ENCODE measurements at places on chromosomes 12 and 14.

- DNase-seq = no peak
These were observed 51.8 kb downstream of the OTOGL start for GRCh38 chr12:80151131-80151530.

GRCh38 chr12:49762468-49762847 is 21.1 kb downstream of the TMBIM6 start:
- no peak for DNase-seq

DNA sequence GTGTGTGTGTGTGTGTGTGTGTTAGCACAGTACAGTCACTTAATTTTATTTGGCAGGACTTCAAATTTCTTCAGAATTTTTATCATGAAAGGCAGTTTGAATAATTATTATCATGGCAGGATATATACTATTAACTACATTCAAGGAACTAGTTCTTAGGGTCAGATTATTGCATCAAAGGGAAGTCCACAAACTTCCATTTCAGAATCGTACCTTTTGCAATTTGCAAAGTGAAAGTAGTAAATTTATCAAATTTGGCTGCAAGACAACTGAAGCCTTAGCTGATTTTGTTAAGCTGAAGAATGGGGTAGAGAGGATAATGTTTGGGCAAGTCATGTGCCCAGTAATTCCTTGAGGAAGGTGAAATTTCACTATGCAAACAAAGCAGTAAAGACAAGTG is 68.2 kb downstream of the PLEKHG7 start:
- no peak for DNase-seq

GRCh38 chr12:132766380-132767085 is 4.9 kb upstream of the ANKLE2 start:
- DNase-seq = no peak

GRCh38 chr14:37142835-37143401 is 29.5 kb downstream of the SLC25A21 start:
- no peak for DNase-seq

GRCh38 chr14:99943620-99944019 is 121.6 kb upstream of the EVL start:
- no peak for DNase-seq

DNA sequence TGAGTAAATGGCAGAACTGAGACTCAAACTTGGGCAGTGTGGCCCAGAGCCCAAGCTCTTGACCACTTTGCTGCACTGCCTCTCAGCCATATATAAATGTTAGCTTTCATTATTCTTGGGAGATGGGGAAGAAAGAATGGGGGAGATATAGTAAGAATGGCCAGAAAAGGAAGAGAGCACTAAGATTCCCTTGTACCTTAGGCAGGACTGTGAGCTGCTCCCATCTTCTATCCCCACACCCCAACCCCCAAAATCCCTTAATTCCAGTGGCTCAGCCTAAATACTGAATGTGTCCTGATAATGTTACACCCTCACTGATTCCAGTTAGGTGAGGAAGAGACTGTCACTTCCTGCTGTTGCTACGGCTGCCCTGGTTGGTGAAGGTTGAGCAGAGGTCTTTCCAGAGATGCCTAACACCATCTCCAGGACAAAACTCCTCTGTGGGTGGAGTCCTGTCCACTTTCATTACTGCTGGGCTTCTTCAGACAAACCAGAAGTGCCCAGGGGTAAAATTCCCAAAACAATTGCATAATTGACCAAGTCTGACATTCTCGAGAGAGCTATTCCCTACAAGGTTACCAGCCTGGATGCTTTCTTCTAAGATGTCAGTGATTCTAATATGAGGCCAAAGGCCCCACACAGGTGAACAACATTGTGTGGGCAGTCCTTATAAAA is 51.8 kb downstream of the GNG2 start:
- no peak for DNase-seq

GRCh38 chr12:115998119-115998633 is 279.3 kb downstream of the MED13L start:
- DNase-seq = peak; percentile 72

DNA sequence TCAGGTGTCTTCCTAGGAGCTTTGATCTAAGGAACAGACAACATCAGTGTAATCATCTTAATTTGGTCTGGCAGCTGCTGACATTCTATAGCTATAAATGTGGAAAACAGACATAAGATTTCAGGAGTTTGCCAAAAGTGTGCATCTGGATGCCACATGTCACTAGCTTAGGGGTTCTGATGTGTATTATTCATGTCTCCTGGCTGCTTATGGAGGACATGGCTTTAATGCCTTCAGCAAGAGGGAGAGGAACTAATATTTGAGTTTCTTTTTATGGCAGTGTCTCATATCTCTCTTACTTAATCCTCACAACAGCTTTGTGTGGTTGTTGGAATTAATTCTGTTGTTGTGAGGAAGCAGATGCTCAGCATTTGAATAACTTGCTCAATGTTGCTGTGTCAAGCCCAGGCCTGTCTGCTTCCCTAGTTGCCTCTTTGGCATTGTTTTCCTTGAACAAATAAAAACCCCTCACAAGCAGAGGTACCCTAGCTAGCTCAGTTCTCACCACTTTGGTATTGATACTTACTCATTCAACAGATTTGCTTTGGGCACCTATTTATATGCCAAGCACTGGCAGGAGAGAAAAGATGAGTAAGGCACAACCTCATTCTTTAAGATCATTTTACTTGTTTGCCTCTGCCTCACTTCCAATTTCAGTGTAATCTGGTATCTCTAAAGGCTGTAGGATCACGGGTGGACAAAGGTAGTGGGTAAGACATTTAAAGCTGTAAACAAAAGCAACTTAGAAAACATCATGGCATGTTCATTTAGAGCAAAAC is 39.8 kb upstream of the EID3 start:
- no peak for DNase-seq

DNA sequence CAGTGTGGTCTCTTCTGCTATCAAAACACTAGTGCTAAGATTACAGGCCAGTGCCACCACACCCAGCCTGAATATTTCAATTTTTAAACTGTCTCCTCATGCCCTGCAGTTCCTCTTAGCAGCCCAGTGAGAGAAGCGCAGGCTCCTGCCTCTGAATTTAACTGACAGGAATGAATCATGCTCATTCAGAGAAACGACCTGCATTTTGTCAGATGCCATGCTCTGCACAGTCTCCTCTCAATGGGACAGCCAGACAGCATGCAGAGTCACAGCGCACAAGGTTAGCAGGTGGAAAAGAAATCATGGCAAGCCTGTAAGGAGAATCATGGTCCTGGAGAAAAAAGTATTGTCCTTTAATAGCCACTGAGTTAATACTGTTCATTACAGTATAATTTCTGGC is 691.0 kb upstream of the SEL1L start:
- DNase-seq = no peak

- DNase-seq = no peak
These were observed 216.2 kb downstream of the DUSP6 start for GRCh38 chr12:89135976-89136634.

- DNase-seq = no peak
These were observed 113.2 kb downstream of the MSRB3 start for GRCh38 chr12:65391711-65392110.

DNA sequence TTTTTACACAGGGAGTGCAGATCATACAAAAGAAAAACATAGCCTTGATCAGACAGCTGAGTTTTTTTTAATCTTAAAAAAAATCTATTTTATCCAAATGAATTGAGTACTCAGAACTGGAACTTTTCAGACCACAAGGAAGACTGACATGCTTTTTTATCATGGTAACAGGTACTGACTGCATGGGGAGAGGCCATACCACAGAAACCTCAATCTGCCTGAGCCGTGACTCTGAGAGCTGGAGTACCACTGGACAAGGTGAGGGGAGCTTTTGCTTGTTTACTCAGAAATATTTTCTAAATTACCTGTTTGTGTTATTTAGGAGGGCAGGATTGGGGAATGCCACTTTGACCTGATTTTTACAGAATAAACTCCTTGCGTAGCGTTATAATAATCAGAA is 143.9 kb downstream of the ALX1 start:
- DNase-seq = no peak

DNA sequence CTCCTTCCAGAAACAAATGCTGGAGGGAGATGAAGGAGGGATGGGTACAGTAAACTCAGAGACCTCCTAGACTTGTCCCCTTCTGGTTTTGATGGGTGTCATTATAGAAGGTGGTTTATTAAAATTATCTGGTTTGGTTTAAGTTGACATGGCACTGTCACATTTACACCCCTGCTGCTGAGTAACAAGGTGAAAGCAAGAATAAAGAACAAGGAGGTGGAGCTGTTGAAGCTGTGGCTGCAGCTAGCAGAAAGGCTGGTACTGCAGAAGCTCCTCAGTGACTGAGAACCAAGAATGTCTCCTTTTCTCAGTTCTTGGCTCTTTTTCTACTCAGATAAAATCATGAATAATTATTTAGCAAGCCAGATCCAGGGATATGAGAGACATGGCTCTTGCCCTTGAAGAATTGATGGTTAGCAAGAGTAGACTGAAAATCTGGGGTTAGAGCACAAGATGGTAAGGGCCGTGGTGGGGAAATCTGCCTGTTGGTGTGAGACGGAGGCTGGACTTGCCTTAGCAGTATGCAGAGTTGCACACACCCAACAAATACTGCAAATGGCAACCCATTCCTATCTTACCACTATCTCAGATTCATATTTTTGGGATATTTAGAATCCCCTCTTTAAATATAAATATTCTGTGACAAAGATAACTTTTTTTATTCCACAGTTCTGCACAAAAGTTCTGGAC is at the start of gene GZMH:
GZMH (minus strand) TSS at position 31 of the 690 bp plus-strand sequence. CDS start 72 bp downstream, outside the sequence.
- DNase-seq = no peak

- DNase-seq = no peak
These were observed 40.3 kb downstream of the BRAP start for GRCh38 chr12:111645433-111645832.

DNA sequence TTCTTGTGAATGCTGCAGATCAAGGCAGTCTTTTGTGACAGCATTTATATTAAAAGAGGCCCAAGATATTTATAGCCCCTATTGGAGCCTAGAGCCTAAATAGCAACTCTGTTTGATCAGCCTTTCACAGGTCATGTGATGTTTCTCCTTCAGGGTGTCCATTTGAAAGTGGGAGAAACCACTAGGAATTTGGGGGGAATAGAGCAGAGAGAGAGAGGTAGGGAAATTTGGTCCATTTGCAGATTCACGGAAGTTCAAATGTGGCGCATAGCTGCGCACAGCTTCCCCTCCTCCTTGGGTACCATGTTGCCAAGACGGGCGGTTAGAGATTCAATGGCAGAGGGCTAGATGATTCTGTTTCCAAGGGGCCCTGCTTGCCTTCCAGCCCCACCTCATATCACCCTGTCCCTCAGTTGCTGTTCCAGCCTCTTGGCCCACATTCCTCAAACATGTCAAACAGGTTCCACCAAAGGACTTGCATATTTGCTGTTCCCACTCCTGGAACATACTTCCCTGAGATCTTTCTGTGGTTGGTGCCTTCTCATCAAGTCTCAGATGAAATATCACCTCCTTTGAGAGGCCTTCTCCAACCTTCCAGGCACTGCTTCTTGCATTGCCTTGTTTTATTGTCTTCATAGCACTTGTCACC is 220.8 kb downstream of the CHST11 start:
- no peak for DNase-seq

DNA sequence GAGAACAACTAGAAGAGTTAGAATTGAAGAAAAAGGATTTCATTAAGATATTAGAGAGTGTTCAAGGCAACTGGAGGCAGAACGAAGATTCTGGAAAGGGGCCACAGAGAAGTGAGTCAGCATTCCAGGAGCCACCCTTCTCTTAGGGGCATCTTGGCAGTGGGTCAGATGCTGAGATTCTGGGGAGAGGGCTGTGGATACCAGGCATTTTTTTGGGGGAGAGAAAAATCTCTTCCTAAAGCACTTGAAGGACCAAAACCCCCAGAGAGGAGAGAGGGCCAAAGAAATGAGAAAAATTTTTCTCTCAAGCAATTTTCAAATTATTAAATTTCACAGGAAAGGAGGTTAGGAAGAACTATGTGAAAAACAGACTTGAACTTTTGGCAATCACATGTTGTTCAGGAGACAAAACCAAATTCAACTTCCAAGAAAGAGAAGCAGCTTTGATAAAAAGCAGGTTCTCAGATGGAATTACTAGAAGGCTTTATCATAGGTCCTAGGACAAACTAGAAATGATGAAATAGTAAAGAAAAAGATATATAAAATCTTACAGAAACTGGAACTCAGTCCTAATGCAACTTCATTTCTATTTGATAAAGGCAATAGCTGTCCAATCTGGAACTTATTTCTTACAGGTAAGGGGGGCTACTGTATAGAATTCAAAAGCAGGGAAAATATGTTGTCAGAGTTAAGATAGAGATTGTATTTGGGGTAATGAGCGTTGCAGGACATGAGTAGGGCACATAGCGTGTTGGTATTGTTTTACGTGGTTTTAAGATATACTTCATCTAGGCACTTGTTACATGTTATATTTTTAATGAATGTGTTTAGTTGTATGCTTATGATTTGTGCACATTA is 1.1 kb upstream of the CLEC2D start:
- DNase-seq = no peak

- no peak for DNase-seq
These were observed 28.7 kb downstream of the CLIP1 start for GRCh38 chr12:122393817-122394216.

DNA sequence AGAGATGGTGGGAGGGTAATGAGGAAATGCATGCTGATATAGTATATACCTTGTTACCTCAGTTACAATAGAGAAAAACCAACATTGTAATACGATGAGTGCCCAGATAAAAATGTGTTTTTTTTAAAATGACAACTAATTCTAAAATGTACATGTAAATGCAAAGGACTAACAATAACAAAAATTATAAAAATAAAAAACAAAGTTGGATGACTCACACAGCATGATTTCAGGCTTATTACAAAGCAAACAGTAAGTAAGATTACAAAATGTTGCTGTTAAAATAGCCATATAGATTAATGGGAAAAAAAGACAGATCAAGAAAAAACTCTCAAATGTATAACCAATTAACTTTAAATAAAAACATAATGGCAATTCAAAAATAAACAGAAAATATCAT is 1099.4 kb downstream of the FSCB start:
- no peak for DNase-seq

DNA sequence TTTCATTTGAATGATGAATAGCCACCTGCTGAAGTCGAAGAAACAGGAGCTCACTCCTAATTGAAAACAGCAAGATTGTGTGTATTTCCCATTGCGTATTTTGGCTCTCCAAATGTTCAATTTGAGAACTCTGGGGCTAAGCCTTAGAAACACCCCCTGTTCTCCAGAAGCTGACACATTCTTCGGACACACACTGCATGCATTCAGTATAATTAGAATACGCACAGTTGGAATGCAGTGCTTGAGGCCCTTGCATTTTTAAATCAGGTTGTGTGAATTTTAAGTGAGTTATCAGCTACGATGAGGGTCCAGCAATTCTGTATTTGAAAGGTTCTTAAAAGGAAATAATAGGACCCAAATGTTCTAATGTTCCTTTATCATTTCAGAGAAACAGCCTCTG is 103.8 kb downstream of the PRKD1 start:
- no peak for DNase-seq

GRCh38 chr14:33062881-33063280 is 124.2 kb downstream of the NPAS3 start:
- no peak for DNase-seq

- no peak for DNase-seq
These were observed 92.1 kb upstream of the OTX2 start for GRCh38 chr14:56902385-56902784.

All from iPS-NIHi11 (cell line).